ENCODE measurements at places on chromosomes 2 and 18.

GRCh38 chr2:58427572-58428095 lies 186.5 kb upstream of the FANCL start:
- DNase-seq: no peak

DNA sequence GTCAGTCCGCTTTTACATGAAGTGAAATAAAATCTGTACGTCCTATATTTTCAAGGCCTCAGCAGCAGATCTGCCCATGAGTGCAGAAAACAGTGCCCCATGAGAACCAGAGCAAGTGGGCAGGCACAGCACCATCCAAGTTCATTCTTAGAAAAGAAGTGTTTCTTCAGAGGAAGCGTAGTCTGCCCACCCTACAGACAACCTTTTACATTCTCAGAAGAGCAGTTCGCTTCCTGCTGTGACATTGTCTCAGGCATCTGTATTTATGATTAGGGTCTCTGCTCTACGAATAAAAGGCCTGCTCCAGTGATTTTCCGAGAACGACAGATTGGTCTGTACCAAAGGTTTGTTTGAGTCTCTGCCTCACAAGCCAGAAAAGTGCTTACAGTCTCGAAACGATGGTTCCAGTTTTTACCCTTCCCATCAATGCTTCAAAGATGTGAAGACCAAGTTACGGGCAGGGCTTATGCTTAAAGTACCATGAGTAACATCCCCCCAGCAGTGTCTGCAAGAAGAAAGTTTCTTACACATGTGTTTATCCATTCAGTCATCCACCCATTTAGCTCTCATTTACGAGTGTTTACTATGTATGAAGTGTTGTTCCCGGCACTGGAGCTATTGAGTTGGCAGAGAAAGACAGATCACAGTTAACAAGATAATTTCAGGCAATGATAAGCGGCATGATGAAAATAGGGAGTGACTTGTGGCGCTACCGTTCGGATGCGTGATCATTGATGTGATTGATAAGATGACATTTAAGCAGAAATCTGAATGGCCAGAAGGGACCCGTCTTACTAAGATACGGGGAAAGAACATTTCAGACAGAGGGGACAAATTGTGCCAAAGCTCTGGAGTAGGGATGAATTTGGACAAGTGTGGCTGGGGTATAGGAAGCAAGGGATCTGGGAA lies 31.4 kb upstream of the CTLA4 start:
- no peak for DNase-seq

DNA sequence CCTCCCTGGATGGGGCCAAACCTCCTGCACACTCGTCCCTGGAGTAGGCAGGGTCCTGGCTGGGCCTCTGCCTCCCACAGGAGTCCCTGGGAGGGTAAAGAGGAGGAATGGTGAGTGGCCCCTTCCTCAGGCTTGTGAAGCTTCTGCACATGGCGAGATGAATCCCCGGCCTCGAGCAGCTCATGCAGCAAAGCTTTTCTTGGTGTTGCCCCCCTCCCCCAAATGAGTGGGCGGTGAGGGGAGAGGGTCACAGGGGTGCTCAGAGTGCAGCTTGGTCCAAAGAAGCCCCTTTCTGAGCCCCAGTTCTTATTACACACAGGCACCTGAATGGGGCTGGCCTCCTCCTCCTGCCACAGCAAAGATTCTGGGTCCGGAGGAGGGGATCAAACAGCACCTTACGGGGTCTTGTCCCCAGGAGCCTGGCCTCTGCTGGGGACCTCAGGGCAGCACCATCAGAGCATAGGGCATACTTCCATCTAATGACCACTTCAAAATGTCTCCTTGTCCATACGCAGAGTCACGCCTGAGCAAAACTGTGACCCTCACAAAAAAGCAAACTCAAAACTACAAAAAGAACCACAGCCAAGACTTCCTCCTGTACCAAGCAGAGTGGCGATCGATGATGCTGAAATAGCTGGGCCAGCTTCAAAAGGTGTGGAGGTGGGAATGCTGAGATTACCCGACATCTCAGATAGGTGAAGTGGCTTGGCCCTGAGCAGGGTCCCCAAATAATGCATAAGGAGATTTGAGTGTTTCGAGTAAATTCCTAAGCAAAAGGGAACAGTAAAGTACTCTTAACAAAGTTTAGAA lies 148.4 kb upstream of the TWIST2 start:
- no peak for DNase-seq

- DNase-seq: no peak
Observed at GRCh38 chr2:239507576-239508258, 106.9 kb upstream of the HDAC4 start.

DNA sequence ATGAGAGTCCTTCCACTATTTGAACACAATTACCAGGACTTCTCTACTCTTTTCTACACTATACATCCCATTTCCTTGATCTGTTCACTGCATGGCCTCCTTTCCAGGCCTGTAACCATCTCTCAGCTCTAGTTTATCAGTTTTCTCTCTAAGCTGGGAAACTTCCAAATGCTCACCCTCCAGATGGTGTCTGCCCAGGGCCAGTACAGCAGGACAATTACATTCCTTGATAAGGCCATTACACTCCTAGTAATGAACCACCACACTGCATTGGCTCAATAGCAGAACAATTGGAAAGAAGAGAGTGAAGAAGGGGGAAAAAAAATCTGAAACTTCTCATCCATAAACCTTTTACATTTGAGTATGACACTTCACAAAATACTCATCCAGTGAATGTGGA lies 359.1 kb downstream of the ALK start:
- DNase-seq: no peak

DNA sequence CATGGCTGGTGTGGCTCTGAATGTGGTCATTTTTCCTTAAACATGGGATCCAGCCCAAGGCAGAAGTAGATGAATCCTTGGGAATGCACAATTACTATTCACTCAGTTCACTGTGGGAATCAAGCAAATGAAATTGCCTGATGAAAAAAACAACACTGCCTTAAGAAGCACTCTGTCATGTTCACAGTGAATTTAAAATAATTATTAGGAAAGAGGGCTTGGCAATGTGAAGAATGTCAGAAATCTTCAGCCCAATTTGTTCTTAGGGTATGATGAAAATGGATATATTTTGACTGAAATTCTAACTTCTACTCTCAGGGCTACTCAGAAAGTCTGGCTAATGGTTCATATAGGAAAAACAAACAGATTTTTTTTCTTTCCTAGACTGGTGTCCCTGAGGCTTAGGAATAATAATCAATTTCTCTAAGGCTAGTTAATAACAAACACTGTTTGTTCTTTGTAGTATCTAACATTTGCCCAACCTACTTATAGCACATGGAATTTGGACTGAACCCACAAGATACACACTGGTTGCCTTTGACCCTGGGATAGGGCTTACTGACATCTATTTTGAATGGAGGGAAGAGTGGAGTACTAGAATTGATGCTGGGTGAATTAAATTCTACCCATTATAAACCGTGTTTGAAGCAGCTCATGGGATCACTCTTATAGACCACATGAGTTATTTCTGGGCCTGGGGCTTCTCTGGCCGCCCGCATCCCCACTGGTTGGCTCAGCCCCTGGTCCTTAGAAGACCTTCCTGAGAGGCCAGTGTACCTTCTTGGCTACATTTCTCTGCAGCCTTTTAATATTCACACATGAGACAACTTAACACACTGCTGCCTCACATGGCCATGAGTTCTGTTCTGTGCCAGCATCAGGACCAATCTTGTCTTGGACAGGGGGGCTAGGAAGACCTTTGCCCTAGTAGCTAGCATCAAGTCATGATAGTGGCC lies 8.3 kb upstream of the MRPL33 start:
- no peak for DNase-seq
